ENCODE measurements at places on chromosomes 16 and 17. TPM values are rescaled to one million over a fixed set of nuclear protein-coding genes. Genes with fewer than 3 reads are reported as not detected.

Gene ZG16B
- 1.2 TPM for total RNA-seq

GRCh38 chr16:89536886-89537548 lies 23.5 kb upstream of the RPL13 start:
- no peaks in the 10 kb centered on the region for H3K27me3 ChIP-seq
- peaks cover 74% of the 10 kb centered on the region for H3K36me3 ChIP-seq

DNA sequence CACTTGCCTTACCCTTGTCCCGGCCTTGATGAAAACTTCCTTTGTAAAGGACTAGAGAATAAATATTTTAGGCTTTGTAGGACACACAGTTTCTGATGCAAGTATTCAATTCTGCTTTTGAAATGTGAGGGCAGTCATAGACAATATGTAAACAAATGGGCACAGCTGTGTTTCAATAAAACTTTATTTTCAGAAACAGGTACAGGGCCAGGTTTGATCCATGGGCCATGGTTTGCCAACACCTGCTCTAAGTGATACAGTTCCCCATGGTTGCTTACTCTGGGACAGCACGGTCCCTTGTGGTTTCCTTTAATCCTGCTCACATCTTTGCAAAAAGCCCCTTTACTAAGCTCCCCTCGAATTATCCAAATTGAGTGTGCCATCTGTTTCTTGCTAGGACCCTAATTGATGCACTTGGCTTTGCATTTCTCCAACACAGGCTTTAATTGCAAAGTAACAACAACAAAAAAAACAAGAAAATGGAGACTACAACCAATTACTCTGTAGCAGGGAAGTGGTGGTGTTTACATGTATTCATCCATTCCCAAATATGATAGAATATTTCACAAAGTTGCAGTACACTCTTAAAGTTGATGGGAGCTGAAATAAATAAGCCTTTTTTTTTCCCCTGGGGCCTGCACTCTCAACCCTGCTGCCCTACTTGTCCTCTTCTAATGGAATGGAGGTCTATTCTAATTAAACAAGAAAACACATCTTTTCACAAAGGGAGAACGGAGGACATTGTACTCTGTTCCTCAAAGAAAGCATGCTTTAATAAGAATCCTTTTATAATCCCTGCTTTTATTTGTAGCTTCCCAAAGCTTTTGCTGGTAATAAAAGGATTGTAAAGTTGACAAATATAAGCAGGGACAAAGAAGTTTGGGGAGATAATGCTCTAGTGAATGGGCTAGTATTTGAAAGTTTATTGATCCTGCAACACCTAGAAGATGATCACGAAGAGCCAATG lies 37.7 kb upstream of the TOX3 start:
- H3K4me1 ChIP-seq = no peaks in the 10 kb centered on the region
- DNase-seq = no peak
- no peaks in the 10 kb centered on the region for H3K27me3 ChIP-seq
- H3K27ac ChIP-seq = no peak overlapping the region
- H3K36me3 ChIP-seq = no peaks in the 10 kb centered on the region

DNA sequence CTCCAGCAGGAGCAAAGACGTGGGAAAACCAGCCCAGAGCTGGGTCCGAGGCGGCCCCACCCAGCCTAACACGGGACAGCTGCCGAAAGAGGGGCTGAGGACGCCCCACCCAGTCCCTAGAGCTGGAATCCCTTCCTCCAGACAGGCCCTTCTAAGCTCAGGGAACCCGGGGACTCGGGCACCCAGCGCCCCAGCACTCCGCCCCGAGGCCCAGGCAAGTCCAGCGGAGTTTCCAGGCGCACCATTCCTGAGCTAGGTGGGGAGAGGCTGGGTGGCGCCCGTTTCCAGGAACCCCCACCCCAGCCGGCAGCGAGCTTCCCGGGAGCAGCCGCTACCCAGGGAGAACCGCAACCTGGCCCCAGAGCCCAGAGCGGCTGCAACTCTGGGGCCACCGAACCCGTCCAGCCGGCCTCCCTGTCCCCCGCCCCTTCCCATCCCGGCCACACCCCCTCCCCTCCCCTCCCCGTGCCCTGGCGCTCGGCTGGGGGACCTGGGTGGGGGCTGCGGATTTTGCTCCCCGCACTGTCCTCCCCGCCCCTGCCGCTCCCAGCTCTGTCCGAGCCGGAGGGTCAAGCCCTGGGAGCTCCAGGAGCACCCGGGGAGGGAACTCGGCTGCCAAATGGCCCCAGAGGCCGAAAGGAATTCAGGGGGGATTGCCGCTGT lies 536 bp downstream of the TMC6 start:
- H3K4me3 ChIP-seq = peak overlapping the region; percentile 78
- peaks cover 87% of the 10 kb centered on the region for H3K4me1 ChIP-seq
- peaks cover 31% of the 10 kb centered on the region for H3K36me3 ChIP-seq
- H3K27me3 ChIP-seq = no peaks in the 10 kb centered on the region

- H3K27me3 ChIP-seq = no peaks in the 10 kb centered on the region
- no peak overlapping the region for H3K27ac ChIP-seq
- no peak for DNase-seq
- peaks cover 13% of the 10 kb centered on the region for H3K4me1 ChIP-seq
- H3K4me3 ChIP-seq = no peak overlapping the region
- H3K36me3 ChIP-seq = no peaks in the 10 kb centered on the region
Observed at GRCh38 chr16:21997697-21998480, 3.0 kb downstream of the PDZD9 start.

DNA sequence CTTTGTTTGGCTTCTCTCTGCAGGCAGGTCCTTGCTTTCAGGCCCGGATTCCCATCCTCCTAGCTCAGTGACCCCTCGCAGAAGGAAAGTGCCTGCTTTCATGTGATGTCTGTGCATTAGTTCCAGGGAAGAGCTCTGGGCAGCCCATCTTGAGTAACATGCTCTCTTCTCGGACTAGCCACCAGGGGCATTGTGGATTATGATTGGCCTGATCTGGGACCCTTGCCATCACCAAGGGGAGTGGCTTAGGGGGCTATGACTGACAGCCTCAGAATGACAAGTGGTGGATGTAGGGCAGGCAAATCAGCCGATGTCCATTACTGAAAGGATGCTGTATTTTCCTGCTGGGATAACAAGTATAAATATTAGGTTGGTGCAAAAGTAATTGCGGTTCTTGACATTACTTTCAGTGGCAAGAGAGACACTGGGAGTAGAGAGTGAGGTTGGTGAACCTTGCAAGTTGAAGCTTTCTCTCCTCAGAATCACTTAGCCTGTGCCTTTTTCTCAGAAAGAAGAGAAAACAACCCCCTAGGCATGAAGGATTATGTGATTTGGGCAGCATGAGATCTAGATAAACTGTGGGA lies 71.5 kb upstream of the MPHOSPH6 start:
- H3K27ac ChIP-seq = no peak overlapping the region
- H3K36me3 ChIP-seq = no peaks in the 10 kb centered on the region
- H3K27me3 ChIP-seq = no peaks in the 10 kb centered on the region
- H3K4me3 ChIP-seq = no peak overlapping the region
- DNase-seq = no peak

DNA sequence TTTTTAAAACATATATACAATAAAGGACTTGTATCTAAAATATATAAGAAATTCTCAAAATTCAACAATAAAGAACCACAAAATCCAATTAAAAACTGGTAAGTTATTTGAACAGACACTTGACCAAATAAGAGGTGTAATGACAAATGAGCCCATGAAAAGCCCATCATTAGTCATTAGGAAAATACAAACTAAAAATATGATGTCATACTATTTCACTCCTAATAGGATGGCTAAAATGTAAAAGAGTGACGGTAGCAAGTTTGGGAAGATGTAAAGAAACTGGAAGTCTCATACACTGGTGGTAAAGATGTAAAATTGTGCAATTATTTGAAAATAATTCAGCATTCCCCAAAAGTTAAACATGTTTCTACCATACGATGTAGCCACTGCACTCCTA lies 1095.3 kb upstream of the CDH8 start:
- no peaks in the 10 kb centered on the region for H3K4me1 ChIP-seq
- no peak for DNase-seq

- H3K4me3 ChIP-seq = no peak overlapping the region
- H3K27me3 ChIP-seq = no peaks in the 10 kb centered on the region
- H3K27ac ChIP-seq = no peak overlapping the region
- no peaks in the 10 kb centered on the region for H3K4me1 ChIP-seq
Observed at GRCh38 chr17:68903286-68903685, 51.9 kb downstream of the ABCA8 start.

DNA sequence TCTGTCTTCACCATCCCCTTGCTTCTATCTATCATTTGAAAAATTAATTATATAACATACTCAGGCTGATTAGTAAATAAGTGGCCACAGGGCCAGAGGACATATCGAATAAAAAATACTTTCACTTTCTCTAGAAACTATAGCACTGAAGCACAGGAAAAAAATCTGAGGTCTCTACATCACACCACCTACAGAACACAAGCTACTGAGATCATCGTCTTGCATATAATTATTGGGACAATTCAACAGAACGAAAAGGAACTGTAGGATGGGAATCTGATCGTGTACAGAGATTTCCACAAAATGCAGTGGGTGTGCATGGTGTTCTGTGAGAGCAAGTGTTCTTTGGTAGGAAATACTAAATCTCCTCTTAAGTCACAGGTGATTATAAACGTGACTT lies 289.6 kb upstream of the ERCC4 start:
- no peak overlapping the region for H3K4me3 ChIP-seq
- H3K27ac ChIP-seq = no peak overlapping the region
- H3K36me3 ChIP-seq = no peaks in the 10 kb centered on the region
- H3K27me3 ChIP-seq = no peaks in the 10 kb centered on the region
- DNase-seq = no peak
- no peaks in the 10 kb centered on the region for H3K4me1 ChIP-seq

GRCh38 chr16:57591086-57591869 lies 37.2 kb upstream of the ADGRG1 start:
- peak; percentile 73 for DNase-seq
- H3K4me3 ChIP-seq = no peak overlapping the region
- peaks cover 10% of the 10 kb centered on the region for H3K4me1 ChIP-seq
- H3K27ac ChIP-seq = peak overlapping the region; percentile 22

DNA sequence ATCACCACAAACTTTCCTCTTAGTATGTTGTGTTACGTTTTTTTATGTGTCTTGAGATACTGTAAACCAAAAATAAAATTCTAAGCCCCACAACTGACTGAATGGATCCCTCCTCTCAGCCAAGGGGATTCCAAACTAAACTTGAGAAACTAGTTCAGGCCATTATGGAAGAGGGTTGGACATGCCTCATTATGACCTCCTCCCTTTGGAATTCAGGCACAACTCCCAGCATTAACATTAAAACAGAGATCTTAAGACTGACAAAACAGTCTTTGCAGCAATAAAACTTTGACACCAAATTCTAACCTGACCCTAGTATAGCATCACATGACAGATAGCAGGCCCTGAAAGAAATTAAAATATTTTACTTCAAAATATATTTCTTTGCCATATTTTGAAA lies 51.1 kb upstream of the SLC47A1 start:
- DNase-seq = no peak
- no peaks in the 10 kb centered on the region for H3K4me1 ChIP-seq
- H3K36me3 ChIP-seq = no peaks in the 10 kb centered on the region
- H3K27me3 ChIP-seq = no peaks in the 10 kb centered on the region
- no peak overlapping the region for H3K27ac ChIP-seq
- no peak overlapping the region for H3K4me3 ChIP-seq

DNA sequence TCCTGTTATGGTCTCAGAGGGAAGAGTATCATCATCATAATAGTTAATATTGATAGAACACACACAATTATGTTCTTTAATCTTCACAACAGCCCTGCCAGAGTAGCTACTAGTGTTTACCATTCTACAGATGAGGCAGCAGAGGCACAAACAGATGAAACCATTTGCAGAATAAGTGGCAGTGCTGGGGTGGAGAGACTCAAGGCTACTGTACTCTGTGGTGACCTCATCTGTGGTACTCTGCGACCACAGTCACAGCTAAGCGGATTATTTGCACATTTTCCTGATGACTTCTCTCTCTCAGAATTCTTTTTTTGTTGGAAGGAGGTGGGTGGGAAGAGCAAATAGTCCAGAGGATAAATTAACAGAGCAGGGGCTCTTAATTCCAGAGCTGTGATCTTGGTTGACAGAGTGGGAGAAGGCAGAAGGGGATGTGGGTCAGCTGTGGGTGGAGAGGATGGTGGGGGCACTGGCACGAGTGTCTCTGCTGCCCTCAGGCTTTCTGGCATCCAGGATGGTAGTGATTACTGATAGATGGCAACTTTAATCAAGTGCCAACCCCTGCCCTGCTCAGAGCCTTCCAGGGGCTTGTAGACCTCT lies 41.8 kb downstream of the MRM1 start:
- H3K27me3 ChIP-seq = peaks cover 27% of the 10 kb centered on the region
- H3K4me3 ChIP-seq = no peak overlapping the region
- H3K4me1 ChIP-seq = peaks cover 16% of the 10 kb centered on the region
- H3K36me3 ChIP-seq = no peaks in the 10 kb centered on the region
- H3K27ac ChIP-seq = no peak overlapping the region

GRCh38 chr16:56625140-56625942 lies at the start of gene MT1E:
MT1E (plus strand) TSS chr16:56625781; CDS start chr16:56625852, 71 bp downstream.
- peak; percentile 94 for DNase-seq
- H3K36me3 ChIP-seq = no peaks in the 10 kb centered on the region
- peak within 1 kb of the TSS; percentile 93 for H3K27ac ChIP-seq
- peaks cover 5% of the 10 kb centered on the region for H3K4me1 ChIP-seq

- no peak for DNase-seq
- H3K4me1 ChIP-seq = no peaks in the 10 kb centered on the region
- H3K36me3 ChIP-seq = no peaks in the 10 kb centered on the region
- no peaks in the 10 kb centered on the region for H3K27me3 ChIP-seq
Observed at GRCh38 chr17:66943484-66943883, 21.0 kb upstream of the CACNG4 start.

GRCh38 chr17:47924785-47925677 lies 16.3 kb upstream of the PNPO start:
- H3K27me3 ChIP-seq = no peaks in the 10 kb centered on the region
- H3K36me3 ChIP-seq = peaks cover 2% of the 10 kb centered on the region
- peak; percentile 78 for DNase-seq
- no peaks in the 10 kb centered on the region for H3K4me1 ChIP-seq
- H3K27ac ChIP-seq = no peak overlapping the region

Gene IL34
- total RNA-seq = 26.5 TPM

Gene YBX2
- 0.14 TPM for total RNA-seq

Gene CTRL
- total RNA-seq = 2.7 TPM

DNA sequence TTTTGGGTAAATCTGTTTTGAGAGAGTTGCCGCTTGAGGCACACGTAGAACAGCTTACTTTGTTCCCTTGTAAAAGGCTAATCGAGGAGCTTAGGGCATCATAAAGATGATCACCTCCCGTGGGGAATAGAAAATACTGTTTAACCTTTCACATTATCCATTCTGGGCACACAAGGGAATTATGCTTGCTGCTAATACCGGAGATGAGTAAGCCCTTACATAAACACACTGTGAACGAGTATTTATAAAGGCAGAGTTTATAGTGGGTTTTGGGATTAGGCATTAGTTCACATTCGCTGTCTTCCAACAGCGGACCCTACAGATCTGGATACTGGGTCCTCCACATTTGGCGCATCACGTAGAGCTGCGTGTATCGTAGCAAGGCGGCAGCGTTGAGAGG lies 51.2 kb upstream of the CNTNAP4 start:
- H3K4me3 ChIP-seq = no peak overlapping the region
- no peaks in the 10 kb centered on the region for H3K4me1 ChIP-seq
- DNase-seq = no peak
- H3K36me3 ChIP-seq = no peaks in the 10 kb centered on the region
- no peaks in the 10 kb centered on the region for H3K27me3 ChIP-seq

- H3K4me1 ChIP-seq = peaks cover 2% of the 10 kb centered on the region
- no peak overlapping the region for H3K27ac ChIP-seq
- H3K36me3 ChIP-seq = no peaks in the 10 kb centered on the region
- H3K27me3 ChIP-seq = no peaks in the 10 kb centered on the region
- H3K4me3 ChIP-seq = no peak overlapping the region
Observed at GRCh38 chr17:73652886-73653480, 8.7 kb upstream of the SDK2 start.

GRCh38 chr17:53979991-53980390 lies 157.3 kb downstream of the KIF2B start:
- H3K4me1 ChIP-seq = no peaks in the 10 kb centered on the region
- H3K27ac ChIP-seq = no peak overlapping the region
- no peak overlapping the region for H3K4me3 ChIP-seq
